ENCODE measurements at places on chromosomes 2 and 18. TPM values are rescaled to one million over a fixed set of nuclear protein-coding genes. Genes with fewer than 3 reads are reported as not detected.
A peak's percentile ranks its signal among the peaks of the same experiment; 100 is the strongest.

EVA1A gene
- 4.3 TPM for total RNA-seq

OR6B2 gene
- total RNA-seq: not detected

RAB17 gene
- 83.8 TPM for total RNA-seq

TPO gene
- not detected for total RNA-seq

UGT1A6 gene
- not detected for total RNA-seq

HSPE1 gene
- 377 TPM for total RNA-seq

INO80C gene
- 48.9 TPM for total RNA-seq

CCDC85A gene
- not detected for total RNA-seq

IL1R1 gene
- total RNA-seq: 0.46 TPM

FSIP2 gene
- 1.4 TPM for total RNA-seq

SFTPB gene
- total RNA-seq: not detected

CELF4 gene
- 3.4 TPM for total RNA-seq

- no peak for DNase-seq
Observed at GRCh38 chr2:213104092-213104902, 47.1 kb downstream of the IKZF2 start.

GRCh38 chr2:187379869-187380268, 68.2 kb downstream of the CALCRL start:
- DNase-seq: no peak

DNA sequence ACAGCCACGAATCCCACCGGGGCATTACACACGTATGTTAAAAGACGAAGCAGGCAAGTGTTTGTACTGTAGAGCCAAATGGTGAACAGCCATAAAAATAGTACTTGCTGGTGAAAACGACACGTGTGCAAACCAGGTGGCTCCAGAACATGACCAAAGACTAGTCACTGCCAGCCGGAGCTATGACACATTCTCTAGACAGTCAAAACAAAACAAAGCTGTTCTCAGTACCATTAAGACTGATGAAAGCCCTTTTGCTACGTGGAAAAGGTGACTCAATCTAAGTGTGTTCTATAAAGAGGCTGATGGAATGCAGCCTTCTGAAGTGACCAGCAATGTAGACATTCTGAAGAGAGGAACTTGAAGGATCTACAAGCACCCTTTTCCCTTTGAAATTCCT, 367.7 kb upstream of the NETO1 start:
- DNase-seq: no peak

- no peak for DNase-seq
Observed at GRCh38 chr18:79217979-79218604, 148.9 kb downstream of the ATP9B start.

GRCh38 chr2:24337890-24338289, 22.4 kb downstream of the ITSN2 start:
- DNase-seq: no peak

- DNase-seq: no peak
Observed at GRCh38 chr2:168174756-168175155, 72.6 kb downstream of the STK39 start.

- no peak for DNase-seq
Observed at GRCh38 chr2:105802587-105802986, 57.9 kb downstream of the NCK2 start.

DNA sequence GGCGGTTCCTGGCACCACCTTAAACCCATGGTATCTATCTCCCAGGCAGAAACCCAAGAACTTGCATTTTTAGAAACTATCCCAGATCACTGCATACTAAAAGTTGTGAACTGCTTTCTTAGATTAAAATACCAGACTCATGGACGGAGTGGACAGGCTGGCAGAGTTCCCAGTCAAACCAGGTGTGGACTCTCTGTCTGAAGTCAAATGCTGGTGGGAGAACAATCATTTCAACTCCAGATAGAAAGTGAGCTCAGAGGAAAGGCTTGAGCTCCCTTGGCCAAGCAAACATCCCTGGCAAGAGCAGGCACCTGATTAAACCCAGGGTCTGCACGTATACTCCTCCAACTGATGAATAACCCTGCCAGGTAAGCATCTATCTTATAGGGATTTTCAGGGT, 19.5 kb downstream of the NXPH2 start:
- DNase-seq: no peak

DNA sequence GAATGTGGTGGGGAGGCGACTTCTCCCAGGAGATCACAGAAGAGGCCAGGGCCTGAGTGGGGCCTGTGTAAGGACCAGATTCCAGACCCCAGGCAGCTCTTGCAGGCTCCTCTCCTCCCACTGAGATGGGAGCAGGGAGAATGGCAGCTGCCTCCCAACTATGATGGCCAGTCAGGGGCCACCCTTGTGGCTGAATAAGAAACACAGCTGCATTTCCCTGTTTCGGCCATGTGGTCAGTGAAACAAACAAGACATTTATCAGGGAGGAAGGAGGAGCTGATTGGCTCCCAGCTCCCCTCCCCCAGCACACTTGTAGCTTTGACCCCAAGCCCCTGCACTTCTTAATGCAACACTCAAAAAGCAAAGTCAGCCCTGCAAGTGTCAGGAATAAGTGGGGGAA, 143.5 kb downstream of the CELF4 start:
- DNase-seq: no peak

GRCh38 chr18:70194227-70194890, 11.1 kb downstream of the RTTN start:
- DNase-seq: no peak

- DNase-seq: peak; percentile 21
Observed at GRCh38 chr2:232668805-232669444, 28.2 kb upstream of the GIGYF2 start.

- DNase-seq: no peak
Observed at GRCh38 chr2:101823859-101824258, 126.4 kb downstream of the MAP4K4 start.

DNA sequence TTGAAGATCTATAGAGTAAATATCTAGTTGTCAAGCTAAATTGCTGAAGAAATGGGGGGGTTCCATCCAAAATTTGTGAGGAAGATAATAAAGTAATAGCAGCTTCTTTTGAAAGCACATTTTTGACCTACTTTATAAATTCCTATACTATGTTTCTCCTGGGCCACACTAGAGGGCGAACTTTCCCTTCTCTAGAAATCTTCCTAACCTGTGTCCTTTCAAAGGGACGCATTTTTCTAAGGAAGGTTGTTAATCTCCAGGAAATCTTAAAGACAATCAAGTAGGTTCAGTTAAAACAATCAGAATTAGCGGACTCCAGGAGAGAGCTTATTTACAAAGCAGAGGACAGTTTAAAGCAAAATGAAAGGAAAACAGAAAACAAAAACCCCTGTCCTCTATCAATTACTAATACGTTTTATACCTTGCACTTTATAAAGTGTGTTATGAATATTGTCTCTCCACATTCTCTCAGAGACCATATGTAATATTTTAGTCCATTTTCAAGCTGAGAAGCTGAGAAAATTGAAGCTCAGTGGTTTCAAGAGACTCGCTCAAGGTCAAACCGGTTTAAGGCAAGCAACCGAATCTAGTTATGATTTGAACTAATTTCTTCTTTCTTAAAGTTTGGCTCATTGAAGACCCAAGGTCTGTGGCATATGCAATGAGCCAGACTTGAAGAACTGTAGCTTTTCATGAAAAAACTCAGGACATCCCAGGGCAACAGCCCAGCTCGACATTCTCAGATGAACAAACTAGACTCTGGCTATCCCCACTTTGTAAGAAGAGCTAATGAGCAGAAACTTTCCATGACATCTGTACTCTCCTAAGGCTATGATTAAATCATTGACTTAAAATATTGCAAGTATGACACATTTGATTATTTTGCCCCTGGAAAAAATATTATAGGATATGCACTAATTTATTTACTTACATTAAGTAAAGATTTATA, 273.6 kb downstream of the PAX3 start:
- DNase-seq: no peak

DNA sequence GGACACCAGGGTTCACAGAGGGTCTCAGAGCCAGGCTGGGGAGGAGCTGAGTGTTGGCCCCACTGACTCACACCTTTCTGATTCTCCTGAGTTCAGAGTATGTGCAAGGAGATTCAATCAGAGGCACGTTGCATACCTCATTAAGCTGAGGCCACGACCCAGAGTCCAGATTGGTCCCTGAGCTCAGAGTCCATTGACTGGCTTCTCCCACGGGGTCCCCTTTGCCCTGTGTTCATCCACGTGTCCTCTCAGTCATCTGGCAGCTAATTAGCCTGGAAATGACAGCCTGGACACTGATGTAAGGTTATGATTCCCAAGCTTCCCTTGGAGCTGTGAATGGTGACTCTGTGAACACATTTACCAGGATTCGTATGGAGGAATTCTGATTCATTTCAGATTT, 267.2 kb downstream of the SH3BP4 start:
- DNase-seq: no peak

GRCh38 chr18:13320096-13320495, 101.5 kb downstream of the LDLRAD4 start:
- no peak for DNase-seq

DNA sequence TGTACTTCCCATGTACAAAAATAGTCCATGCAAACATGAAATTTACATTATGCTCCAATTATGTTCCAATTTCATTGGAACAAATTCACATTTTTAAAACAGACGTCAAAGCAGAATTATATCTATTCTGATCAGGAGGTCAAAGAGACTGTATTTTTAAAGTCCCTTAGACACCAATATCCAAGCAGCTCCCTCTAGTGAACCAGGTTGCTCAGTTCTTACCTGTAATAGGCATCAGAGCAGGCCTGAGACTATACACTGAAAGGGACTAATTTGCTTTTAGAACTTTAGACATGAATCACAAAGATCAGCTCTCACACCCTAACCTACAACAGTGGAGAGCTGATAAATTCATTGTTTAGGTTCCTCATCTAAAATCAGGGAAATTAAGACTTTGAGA, 273.9 kb downstream of the MBD2 start:
- no peak for DNase-seq

- DNase-seq: no peak
Observed at GRCh38 chr2:31166925-31167324, 28.7 kb upstream of the GALNT14 start.

GRCh38 chr2:43157506-43158246, 68.7 kb downstream of the ZFP36L2 start:
- no peak for DNase-seq

DNA sequence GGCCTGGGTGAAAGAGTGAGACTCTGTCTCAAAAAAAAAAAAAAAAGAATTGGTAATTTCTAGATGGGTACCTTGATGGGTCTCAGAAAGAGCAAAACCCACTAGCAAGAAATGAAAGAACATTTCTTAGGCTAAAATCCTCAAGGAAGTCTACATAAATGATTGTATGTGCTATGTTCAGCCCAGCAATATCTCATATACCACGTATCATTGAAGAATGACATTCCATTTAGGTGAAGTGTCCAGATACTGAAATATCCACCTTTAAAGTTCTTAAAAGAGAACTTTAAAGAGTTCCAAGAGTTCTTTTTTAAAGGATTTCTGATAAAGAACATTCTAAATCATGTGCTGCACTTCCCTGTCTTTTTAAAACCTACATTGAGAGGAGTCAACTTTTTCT, 19.2 kb downstream of the NRP2 start:
- DNase-seq: no peak

DNA sequence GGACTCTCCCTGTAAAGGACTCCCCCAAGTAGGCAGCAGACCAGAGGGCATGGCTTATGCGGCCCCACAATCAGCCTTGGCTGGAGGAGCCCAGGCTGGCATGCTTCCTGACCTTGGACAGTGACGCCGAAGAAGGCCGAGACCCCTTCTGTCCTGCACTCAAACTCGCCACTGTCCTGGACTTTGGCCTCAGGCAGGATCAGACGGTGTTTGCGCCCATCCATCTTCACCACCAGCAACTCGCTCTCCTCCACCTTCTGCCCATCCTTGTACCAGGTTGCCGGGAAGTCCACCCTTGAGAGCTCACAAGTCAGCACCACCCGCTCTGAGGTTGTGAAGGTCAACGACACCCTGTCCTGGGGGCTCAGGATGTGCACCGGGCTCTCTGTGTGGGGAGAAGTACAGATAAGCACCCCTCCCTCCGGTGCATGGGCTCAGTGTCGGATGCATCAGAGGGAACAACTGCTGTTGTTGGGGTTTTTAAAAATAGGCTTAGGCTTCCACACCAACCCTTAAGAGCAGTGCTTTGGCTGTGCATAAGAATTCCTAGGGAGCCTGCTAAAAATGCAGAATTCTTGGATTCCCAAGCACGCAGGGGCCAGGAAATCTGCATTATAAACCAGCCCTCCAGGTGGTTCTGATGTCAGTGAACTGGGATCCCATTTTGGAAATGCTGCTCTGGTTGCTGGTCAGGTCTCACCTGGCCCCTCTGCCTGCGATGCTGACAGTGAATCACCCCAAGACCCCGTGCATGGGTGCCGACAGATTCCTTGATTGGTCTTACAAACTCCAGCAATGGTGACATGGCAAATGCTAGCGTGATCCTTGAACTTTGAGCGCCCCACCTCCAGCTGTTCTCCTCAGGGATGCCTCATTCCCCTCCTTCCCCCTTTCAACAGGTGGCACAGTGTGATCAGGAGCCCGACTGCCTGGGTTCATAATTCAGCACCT, 5.9 kb downstream of the OBSL1 start:
- no peak for DNase-seq

- DNase-seq: no peak
Observed at GRCh38 chr2:22596306-22596705, 788.7 kb upstream of the KLHL29 start.

DNA sequence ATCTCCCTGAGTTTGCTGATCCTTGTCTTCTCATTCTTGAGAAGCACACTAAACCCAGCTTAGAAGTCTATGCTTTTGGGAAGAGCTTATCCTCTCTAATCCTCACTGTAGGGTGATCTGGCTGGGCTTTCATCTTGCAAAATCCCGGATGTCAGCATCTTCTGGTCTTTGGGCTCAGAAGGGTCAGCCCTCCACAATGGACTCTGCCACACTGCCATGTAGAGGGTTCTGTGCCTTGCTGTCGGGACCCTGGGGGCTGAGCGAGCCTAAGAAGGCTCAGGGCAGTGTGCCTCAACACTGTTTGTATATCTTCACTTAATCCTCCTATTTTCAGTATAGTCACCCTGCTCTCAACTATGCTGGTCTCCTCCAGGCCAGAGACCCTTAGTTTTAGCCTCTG, 102.3 kb downstream of the TGIF1 start:
- no peak for DNase-seq

GRCh38 chr18:50880119-50880465, 1.2 kb downstream of the ME2 start:
- no peak for DNase-seq

DNA sequence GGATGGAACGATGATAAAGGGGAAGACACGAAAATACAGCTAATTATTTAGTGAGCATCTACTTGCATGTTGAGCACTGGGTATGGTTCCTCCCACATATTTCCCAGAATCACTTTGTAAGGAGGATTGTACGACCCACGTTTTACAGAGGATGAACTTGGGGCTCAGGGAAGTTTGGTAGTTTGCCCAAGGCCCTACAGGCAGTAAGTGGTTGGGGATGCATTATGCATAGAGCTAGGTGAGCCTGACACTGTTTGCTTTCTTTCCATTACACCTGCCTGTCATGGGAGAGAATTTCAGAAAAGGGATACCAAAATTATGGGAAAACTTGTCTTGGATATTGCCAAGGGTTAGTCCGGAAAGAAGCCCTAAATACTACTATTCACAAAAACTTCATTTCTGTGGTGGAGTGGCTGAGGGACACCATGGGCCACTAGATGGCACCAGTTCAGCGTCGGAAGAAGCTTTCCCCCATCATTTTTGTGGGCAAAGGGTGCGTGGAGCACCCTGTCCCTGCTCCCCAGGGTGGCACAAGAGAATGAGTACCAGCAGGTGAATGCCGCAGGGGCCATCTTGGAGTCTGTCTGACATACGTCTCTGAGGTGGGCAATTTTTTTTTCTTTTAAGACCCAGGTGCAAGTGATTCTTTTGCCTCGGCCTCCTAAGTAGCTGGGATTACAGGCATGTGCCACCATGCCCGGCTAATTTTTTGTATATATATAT, 23.5 kb upstream of the C18orf32 start:
- peak; percentile 71 for DNase-seq

- no peak for DNase-seq
Observed at GRCh38 chr2:204129591-204130294, 193.2 kb downstream of the ICOS start.

- DNase-seq: no peak
Observed at GRCh38 chr18:53375621-53376020, 848.8 kb downstream of the MBD2 start.

Measured in H1 (cell line).